ENCODE measurements at places on chromosomes 6 and 20.

DNA sequence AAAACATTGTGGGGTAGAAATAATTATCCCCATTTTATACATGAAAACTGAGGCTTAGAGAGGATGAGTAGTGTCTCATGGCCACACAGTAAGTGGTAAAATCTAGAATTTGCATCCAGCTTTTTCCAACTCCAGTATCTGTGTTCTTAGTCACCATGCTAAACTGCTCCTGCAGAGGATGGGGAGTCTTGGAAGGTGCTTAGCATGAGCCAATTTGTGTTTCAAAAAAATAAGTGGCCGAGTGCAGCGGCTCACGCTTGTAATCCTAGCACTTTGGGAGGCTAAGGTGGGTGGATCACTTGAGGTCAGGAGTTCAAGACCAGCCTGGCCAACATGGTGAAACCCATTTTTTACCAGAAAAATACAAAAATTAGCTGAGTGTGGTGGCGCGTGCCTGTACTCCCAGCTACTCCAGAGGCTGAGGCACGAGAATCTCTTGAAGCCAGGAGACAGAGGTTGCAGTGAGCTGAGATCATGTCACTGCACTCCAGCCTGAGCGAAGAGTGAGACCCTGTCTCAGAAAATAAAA, 2.4 kb downstream of the C6orf89 start:
- no peak for DNase-seq

GRCh38 chr6:13094781-13095425, 233.4 kb downstream of the TBC1D7 start:
- DNase-seq, result no peak

DNA sequence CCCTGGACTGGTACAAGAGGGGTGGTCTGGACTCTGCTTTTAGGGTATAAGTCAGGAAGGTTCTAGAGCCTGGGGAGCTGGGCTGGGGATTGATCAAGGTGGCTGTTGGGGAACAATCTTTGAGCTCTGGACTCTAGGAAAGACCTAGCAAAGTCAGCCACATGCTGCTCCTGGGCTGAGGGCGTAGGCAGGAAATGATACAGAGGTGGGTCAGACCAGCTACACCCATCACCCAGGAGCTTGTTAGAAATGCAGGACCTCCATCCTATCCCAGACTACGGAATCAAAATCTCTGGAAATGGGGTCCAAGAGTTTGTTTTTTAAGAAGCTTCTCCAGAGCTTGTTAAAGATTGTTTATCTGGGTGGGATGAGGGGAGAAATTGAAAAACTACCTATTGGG, 9.4 kb downstream of the ADTRP start:
- DNase-seq, result no peak

GRCh38 chr6:139591075-139591865, 216.8 kb upstream of the CITED2 start:
- DNase-seq, result no peak

DNA sequence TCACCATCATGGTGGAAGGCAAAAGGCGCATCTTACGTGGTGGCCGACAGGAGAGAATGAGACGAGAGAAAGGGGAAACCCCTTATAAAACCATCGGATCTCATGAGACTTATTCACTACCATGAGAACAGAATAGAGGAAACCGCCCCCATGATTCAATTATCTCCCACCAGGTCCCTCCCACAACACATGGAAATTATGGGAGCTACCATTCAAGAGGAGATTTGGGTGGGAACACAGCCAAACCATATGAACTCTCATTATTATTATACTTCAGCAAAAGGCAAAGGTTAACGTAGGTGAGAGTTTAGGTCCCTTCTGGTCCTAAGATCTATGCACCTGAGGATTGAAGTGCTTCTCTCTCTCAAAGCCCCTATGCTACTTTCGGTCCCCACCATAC, 2.4 kb upstream of the PFDN4 start:
- DNase-seq, result no peak

DNA sequence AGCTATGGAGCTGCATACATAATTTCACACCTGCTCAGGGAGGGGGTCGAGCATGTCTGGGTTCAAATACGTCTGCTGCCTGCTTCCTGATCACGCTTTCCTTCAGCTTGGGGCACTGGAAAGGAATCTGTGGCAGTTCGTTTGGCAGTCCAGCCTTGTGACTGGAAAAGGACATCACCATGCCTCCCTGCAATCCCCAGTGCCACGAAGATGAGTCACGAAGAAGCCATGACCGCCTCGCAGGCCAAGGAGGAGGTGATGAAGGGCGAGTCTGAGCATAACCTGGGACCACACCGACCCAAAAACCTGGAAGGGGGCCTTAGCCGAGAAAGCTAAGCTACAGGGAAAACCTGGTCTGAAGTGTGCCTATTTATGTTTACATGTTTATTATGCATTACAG, 13.1 kb downstream of the JAG1 start:
- DNase-seq, result no peak

DNA sequence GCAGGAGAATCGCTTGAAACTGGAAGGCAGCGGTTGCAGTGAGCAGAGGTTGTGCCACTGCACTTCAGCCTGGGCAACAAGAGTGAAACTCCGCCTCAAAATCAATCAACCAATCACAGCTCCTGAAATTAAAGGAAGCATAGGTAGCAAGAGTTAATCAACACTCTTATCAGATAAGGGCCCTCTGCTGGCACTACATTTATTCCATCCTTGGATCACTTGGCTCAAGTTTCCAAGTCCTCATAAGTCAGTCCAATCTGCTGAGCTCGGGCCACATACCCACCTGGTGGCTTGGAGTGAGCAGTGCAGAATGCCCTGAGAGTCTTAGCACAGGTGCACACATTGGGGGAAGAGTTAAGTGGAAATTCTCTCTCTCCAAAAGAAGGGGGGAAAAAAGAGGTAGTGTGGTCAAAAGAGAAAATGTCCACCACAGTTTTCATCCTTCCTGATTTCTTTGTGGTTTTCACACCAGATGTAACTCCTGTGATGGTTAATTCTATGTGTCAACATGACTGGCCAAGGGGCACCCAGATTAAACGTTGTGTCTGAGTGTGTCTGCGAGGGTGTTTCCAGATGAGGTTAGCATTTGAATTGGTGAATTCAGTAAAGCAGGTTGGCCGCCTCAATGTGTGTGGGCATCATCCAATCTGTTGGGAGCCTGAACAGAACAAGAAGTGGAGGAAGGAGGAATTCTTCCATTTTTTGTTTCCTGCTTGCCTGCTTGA, 14.2 kb upstream of the FAM8A1 start:
- no peak for DNase-seq

GRCh38 chr20:11459090-11459890, 458.4 kb upstream of the BTBD3 start:
- DNase-seq, result no peak

GRCh38 chr6:7640607-7641577, 50.9 kb downstream of the SNRNP48 start:
- no peak for DNase-seq

GRCh38 chr6:45543298-45544235, 165.8 kb upstream of the SUPT3H start:
- no peak for DNase-seq

DNA sequence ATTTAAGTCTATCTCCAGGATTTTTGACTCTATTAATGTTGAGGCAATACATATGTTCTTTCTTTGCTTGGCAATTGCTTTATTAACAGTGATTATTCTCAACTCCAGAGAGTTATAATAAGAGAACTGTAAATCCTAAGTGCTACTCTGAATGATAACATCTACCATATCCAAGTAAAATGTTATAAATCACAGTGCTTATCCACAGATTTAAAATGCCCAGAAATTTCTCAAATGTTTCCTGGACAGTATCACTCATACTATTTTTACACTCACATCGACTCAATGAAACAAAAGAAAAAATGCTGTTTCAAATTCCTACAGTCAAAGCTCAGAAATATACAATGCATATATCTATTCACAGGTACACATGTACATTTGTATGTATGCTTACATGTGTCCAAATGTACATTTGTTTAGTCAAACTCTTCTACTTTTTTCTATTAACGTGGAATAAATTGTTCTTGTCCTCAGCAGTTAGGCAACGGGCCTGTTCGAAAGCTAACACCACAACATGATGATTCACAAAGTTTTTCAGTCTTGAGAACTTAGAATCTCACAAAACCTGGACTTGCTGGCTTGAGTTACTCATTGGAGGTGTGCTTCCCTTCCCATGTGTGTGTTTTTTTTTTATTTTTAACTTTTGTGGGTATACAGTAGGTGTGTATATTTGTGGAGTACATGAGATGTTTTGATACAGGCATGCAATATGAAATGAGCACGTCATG, 193.0 kb downstream of the GJA10 start:
- no peak for DNase-seq

DNA sequence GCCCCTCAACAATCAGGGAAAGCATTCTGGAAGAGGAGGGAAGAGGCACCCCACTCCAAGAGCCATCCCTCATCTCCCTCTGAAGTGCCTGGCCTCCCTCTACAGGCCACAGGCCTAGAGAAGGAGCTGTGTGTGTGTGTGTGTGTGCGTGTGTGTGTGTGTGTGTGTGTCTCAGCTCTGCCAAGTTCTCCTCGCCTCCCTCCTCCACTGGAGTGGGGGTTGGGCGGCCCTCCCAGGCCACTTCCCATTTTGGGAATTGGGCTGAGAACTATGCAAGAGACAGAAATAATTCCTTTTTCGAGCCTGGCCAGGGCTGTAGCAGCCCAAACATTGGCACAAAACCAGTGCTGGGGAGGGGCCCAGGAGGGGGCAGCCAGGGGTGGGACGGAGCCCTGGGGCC, 35.7 kb downstream of the KCNB1 start:
- no peak for DNase-seq

DNA sequence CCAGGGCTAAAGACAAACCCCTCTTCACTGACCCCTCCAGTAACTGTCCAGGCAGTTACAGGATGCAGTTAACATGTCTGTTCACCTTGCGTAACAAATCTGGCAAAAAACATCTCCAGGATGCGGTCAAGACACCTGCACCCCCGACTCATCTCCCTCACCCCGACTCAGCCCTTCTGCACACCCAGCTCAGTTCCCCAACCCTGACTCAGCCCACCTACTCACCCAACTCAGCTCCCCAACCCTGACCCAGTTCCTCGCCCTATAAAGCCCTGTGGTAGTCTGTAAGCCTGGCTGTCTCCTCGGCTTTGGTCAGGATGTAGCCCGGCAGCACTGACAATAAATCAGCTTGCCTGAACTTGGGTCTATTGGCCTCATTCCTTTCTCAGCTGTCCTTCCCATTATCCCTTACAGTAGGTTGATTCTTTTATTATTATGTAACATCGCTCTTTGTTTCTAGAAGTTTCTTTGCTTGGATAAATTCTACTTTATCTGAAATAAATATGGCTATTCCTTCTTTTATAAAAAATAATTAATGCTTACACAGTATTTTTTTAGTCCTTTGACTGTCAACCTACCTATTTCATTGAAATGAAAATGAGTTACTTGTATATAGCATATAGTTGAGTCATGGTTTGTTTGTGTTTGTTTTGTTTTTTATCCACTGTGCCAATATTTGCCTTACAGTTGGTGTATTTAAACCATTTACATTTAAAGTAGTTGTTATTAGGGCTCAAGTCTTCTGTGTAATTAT, 12.9 kb upstream of the ADTRP start:
- DNase-seq, result no peak

DNA sequence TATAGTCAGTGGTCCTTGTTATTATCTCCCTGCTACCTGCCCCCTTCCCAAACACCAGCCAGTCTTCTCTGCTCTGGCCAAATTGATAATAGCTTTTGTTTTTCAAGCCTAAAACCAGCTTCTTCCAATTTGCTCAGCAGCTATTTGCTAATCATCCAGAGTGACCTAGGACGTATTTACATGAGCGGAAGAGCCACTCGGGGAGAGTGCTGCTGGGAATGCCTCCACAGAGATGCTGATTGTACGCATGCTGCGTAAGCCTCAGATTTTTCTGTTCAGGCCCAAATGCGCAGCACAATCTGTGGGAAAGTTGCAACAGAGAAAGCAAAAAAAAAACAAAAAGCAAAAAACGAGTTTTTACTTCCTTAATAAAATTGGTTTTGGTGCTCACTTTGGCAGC, 24.4 kb upstream of the ID1 start:
- no peak for DNase-seq

DNA sequence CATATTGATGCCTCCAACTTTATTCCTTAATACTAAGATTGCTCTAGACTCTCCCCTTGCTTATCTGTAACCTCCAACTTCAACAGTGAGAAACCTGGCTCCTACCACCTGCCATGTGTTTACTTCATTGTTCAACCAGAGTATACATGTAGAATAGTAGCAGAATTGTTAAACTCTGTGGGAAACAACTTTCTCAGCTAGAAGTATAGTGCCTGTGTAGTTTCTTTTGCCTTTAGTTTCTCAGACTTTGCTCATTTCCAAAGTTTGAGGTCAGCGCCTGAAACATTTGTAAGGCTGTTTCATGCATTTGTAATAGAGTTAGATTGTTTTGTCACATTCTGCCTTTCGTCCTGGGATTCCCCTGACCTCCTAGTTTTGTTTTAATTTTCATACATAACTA, 34.9 kb upstream of the HECA start:
- DNase-seq, result no peak

- no peak for DNase-seq
Measured at GRCh38 chr6:20658516-20658915, 124.3 kb downstream of the CDKAL1 start.

DNA sequence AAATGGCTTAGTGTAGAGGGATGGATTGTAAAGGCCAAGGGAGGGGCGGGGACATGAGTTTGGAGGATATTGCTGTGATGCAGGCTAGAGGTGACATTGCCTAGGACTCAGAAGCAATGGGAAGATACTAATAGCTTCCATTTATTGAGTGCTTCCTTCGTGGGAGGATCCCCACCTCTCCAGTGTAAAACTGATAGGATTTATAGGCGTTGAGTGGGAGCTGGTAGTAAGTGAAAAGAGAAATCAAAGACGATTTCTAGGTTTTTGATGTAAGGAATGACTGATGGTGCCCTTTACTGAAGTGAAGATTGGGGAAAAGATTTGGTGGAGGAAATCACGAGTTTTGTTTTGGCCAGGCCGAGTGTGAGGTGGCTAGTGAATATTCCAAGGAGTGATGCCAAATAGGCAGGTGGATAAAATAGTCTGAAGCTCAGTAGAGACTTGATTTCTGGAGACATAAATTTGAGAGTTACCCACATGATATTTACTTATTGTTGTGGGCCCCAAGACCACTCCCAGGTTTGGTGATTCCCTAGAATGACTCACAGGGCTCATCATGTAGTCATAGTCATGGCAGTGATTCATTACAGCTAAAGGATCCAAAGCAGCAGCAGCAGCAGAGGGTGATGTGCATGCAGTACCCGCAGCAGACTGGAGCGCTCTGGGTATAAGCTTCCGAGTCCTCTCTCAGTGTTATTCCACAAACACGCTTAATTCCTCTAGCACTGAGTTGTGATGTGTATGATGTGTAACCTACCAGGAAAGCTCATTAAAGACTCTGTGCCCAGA, 10.2 kb downstream of the RPRD1B start:
- DNase-seq, result no peak

GRCh38 chr6:110180228-110181008, at the start of gene CDC40:
Gene CDC40 (plus strand): TSS chr6:110180427. CDS start chr6:110180445, 18 bp downstream.
- no peak for DNase-seq

GRCh38 chr6:111485342-111485741, 2.3 kb upstream of the REV3L start:
- DNase-seq, result no peak
